Anterior cingulate cortex (tissue), 58 donors: ENCODE measurements at places on chromosomes 2 and 18.

GRCh38 chr2:238061315-238062202 lies 758 bp downstream of the SCLY start:
- no peak for DNase-seq

GRCh38 chr2:58449286-58450010 lies 208.3 kb upstream of the FANCL start:
- no peak for DNase-seq

DNA sequence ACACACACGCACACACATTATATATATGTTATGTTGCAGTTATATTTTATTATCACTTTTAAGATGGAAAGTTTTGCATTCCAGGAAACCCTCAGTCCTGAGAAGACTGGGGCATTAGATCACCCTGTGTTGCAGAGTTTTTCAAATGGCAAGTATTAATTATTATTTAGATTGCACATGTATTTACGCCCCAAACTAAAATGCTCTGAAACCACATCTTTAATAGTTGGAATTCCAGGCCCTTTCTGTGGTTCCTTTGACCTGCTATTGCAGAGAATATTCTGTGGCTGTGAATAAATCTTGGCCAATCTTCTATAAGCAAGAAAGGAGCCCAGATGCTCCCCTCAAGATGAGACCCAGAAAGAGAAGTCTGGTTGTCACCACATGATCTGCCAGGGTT lies 427.0 kb upstream of the TNP1 start:
- no peak for DNase-seq

- DNase-seq, result no peak
Measured at GRCh38 chr2:239290618-239291474, 110.0 kb downstream of the HDAC4 start.
